ENCODE measurements at places on chromosomes 11 and 22.
A peak's percentile ranks its signal among the peaks of the same experiment; 100 is the strongest.

- DNase-seq = no peak
Measured at GRCh38 chr22:40670058-40670457, 9.2 kb upstream of the MCHR1 start.

DNA sequence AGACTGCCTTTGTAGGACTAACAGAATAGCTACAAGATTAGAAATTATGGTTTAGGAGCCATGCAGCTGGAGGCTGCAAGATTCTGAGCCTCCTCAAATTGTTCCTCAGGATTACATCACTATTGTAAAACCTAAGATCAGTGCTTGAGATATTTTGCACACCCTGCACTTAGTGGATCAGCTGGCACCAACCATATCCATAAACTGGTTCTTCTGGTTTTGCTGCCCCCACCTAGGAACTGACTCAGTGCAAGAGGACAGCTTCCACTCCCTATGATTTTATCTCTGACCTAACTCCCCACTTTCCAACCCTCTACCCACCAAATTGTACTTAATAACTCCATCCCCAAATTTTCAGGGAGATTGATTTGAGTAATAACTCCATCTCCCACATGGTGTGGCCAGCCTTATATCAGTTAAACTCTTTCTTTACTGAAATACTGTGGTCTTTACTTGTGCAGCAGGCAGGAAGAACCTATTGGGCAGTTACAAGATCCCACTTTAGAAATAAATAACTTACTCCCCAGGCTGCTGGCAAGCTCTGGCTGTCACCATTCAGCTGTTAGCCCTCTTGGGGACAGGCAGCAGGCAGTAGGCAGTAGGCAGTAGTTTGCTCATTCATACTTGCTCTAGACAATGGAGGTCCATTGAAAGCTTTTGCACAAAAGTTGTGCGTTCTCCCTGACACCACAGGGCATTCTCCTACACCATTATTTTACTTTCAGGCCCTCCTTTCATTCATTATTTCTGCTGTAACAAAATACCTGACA, 119.0 kb downstream of the SLC17A6 start:
- DNase-seq = no peak

GRCh38 chr22:43312608-43313007, 30.6 kb downstream of the SCUBE1 start:
- no peak for DNase-seq

GRCh38 chr22:19859861-19860510, 5.3 kb upstream of the GNB1L start:
- DNase-seq = no peak

DNA sequence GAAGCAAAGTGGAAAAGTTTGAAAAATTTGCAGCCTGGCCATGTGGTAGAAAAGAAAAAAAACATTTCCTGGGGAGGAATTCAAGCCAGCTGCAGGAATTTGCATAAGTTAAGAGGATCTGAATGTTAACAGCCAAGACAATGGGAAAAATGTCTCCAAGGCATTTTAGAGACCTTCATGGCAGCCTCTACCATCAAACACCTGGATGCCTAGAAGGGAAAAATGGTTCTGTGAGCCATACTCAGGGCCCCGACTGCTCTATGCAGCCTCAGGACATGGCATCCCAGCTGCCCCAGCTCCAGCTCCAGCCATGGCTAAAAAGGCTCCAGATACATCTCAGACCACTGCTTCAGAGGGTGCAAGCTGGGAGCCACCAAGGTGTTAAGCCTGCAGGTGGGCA, 149.1 kb upstream of the SOX6 start:
- no peak for DNase-seq

GRCh38 chr11:4926608-4927007, 2.5 kb upstream of the OR51G1 start:
- DNase-seq = no peak

- no peak for DNase-seq
Measured at GRCh38 chr11:2594267-2594666, 105.5 kb downstream of the KCNQ1OT1 start.

DNA sequence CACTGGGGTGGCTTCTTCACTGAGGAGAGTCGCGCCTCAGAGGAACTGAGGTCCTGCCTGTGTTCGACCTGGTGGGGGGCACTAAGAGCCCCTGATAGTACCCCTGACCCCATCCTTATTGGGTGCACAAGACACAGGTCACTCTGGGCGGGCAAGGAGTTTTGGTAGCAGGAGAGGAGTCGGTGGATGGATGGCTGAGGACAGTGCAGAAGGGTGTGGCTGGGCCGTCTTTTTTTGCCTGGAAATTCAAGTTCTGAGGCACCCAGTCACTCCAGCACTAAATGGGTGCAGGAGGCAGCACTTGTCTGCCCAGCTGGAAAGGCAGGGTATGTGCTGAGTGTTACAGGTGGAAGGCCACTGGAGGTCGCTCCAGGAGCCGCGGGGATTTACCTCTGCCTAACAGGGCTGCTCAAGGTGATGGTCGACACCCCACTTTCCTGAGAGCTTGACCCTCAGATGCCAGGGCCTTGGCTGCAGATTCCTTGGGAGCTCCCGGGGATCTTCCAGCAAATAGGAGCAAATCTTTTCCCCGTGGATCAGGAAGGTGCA, 960 bp downstream of the TSSC4 start:
- no peak for DNase-seq

DNA sequence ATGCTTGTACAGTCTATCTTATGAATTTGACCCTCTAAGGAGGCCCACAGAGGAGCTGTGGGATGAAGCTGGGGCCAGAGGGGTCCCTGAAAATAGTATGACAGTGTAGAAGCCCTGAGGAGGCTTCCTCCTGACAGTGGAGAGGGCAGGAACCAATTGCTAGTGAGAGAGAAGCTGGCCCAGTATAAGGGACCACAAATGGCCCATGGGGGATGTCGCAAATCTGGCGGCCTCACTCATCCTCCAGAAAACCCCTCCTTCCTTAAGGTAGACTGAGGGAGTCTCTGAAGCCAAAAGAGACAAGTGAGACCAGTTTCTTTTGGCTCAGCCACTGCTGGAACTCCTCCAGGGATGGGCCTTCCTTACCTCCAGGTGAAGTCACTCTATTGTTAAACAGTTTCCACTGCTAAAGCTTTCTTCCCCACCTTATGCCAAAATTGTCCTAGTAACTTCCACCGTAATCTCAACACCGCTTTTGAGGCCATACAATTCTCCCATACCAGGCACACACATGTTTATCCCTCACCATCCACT, 17.8 kb upstream of the CASTOR1 start:
- no peak for DNase-seq

DNA sequence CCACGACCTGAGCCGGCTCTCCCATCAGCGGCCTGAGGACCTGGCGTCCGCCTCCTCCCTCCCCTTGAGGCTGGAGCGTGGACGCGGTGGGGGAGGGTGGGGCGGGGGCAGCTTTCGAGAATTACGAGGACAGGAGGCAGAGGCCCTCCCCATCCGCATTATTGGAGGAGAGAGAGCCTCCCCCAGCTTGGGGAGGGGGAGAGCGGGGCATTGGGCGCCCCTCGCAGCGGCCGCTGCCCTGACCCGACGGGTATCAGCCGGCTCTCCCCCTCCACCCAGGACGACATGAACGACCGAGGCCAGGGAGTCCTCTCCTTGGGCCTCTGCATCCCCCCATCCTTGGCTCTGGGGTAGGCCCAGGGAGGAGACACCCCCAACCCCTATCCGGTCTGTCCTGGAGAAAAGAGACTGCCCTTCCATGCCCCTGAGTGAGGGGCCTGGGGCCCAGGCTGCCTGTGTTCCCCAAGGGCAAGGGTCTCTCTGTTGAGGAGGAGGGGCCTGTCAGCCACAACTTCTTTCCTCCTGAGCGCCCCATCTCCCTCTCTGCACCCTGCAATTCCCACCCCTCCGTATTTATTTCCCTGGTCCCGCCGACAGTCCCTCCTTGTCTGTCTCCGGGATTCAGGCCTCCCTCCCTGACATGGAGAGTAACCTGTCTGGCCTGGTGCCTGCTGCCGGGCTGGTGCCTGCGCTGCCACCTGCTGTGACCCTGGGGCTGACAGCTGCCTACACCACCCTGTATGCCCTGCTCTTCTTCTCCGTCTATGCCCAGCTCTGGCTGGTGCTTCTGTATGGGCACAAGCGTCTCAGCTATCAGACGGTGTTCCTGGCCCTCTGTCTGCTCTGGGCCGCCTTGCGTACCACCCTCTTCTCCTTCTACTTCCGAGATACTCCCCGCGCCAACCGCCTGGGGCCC, 495 bp downstream of the GPR137 start:
- DNase-seq = no peak

DNA sequence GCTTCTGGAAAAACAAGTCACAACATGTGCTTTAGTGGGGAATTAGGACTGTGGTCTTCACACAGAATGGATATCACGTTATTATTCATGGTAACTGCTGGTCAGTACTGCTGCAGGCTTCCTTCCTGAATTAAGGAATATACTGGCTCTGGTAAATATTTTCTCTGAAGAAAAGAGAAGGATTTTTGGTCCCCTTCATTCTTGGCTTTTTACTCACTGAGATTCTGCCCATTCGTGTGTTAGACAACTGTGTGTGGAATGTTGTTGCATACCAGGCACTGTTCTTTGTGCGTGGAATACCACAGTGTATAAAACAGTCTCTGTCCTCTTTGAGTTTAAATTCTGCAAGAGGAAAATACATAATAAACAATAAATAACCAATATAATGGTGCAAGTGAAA, 80.3 kb downstream of the ALX4 start:
- DNase-seq = no peak

DNA sequence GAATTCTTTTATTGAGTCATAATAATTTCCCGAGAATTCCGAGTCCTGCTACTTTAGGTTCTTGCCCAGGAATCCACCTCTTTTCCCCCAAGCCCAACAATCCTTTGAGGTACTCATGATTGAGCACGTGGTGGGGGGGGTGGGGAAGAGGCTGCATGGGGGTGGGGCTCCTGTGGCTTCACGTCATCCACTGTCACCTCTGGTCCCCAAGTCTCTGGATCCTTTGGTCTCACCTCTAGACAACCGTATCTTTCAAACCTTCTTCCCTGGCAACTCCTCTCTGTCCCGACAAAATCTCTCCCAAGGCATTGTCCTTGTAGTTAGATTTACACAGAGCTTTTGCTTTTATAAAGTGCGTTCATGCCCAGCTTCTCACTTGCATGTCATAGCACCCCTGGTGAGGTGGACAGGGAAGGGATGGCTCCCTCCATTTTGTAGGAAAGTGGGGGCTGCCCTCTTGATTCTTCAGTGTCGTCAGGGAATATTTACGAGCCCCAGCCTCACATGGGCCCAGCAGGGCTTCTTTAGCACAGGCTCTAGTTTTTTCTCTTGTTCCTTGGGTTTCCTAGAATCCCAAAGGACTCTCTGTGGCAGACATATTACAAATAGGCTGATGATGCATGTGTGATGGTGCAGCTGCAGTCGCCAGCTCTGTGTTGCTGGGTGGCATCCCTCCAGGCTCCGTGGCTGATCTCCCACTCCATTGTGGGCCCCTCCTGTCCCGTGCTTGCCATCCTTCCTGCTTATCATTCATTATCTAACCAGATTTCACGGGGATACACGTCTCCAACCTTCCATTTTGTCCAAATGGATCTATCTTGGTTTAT, 8.4 kb downstream of the UCP3 start:
- no peak for DNase-seq

DNA sequence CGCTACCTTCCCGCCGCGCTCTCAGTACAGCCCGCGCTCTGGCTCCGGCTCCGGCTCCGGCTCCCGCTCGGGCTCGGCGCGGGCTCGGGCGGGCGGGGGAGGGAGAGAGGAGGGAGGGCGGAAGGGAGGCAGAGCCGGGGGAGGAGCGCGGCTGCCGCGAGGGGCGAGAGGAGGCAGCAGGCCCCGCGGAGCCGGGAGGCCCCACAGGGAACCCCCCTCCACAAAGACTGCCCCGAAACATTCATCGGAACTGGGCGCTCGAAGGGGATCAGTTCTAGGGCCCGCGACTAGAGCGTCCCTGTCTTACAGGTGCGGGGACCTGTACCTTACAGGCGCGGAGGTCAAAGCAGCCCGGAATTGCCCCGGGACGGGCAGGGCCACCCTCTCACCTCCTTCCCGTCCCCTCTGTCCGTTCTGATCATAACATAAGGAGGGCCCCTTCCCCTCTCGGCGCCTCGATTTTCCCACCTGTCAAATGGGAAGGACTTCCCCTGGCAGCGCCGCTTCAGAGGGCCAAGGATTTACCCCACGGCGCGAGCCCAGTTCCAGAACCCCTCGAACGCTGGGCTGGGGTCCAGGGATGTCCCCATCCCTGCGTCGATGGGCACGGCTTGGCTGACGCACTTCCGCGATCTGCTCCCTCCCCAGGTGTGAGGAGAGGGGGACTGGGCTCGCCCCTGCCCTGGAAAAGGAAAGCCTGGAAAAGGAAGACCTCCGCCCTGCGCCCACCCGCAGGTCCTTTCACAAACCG, at the start of gene SHISA8:
Gene SHISA8, minus strand, starts transcription at position 40 of the 751 bp plus-strand sequence. CDS start 407 bp downstream, outside the sequence.
- no peak for DNase-seq

- DNase-seq = no peak
Measured at GRCh38 chr11:62548545-62549335, 2.1 kb upstream of the AHNAK start.

DNA sequence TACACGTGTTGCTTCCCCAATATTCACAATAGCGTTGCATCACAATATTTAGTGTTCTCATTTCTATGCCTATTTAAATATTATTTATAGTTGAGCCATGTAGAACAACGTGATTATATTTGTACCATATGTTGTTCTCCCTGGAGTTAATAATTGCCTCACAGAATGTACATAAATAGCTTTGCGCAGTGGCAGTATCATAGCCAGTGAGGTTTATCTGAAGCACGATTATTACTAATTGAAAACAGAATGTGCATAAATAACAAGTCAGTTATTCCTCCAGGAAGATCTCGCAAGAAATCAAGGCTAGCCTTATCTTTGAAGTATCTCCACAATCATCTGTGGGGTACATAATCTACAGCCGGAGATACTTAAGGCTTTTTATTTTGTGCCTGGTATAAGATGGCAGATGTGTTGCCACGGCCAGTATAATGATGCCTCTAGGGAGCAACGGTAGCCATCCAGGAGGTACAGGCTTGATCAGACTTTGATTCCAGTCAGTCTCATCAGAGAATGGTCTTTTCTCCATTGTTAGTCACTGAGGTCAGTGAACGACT, 197.5 kb downstream of the MSANTD4 start:
- DNase-seq = no peak

DNA sequence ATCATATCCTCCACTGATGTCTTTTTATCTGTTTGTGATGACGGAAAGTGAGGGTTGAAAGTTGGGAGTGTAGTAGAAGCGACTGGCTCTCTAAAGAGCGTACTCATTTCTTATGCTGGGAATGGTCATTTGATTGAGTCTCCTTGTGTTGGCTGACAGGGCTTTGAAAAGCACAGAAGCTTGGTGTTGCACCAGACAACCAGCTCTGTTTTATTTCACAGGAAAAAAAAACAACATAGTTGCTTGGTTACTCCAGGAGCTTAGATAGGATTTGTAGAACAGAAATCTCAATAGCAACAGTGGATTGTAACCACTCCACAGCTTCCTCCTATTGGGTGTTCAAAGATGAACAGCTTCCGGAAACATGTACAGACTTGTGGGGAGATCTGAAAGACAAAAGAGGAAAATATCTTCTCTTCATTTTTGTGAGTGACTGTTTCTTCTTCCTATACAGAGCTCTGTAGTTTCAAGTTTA, 2.7 kb downstream of the RBM14 start:
- DNase-seq = peak; percentile 77

DNA sequence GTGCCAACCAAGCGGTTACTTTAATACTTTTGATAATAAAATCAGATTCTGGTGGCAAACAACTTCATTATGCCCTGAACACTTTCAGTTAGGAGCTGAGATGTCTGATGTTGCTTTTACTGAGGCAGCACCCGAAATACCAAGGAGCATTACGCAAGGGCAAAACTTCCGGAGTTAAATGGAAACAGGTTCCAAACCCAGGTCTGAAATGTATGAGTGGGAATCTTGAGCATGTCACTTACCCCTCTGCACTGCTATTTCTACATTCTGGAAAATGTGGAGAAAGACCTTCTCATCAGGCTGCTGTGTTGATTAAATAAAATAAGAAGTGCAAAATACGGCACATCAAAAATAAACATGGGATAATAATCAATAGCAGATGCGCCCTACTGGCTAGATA, 315.1 kb downstream of the LARGE1 start:
- peak; percentile 45 for DNase-seq

Measured in GM04503 (cell line).